Renal cortical epithelial cell (primary cell): ENCODE measurements at places on chromosomes 3 and 15.

- DNase-seq = no peak
Observed at GRCh38 chr15:82165948-82166376, 96.6 kb downstream of the EFL1 start.

DNA sequence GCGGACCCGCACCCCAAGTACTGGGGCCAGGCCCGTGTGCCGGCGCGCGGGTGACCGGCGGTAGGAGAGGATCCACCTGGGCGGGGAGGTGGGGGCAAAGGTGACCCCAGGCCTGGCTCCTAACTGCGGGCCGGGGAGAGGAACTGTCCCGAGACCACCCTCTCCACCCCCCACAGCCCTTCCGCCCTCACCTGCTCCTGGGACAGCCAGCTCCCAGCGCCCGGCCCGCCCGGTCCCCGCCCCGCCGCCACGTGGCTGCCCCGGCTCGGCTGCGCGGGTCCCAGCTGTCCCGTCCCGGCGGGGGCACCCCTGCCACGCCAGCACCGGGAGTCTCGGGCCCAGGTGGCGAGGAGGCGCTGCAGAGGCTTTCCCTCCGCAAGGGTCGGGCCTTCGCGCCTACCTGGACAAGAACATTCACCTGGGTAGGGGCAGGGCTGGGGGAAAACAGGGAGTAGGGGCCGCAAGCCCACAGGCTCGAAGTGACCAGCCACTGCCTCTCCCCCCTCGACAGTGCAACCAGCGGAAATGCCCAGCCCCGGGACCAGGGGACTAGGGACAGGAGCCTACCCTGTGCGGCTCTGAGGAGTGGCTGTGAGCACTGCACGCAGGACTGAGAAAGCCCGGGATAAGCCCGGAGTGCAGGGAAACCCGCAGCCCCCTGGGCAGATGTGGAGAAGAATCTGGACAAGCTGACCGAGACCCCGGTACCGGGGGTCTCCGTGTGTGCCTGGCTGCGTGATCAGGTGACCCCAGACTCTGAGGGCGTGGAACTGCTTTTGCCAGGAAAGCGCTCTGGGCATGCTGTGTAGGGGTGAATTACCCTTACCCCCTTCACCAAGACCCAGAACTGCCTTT, at the start of gene SLC12A8:
Gene SLC12A8 (minus strand): TSS at position 240 of the 855 bp plus-strand sequence. CDS start 1,399 bp downstream, outside the sequence.
- DNase-seq = no peak

DNA sequence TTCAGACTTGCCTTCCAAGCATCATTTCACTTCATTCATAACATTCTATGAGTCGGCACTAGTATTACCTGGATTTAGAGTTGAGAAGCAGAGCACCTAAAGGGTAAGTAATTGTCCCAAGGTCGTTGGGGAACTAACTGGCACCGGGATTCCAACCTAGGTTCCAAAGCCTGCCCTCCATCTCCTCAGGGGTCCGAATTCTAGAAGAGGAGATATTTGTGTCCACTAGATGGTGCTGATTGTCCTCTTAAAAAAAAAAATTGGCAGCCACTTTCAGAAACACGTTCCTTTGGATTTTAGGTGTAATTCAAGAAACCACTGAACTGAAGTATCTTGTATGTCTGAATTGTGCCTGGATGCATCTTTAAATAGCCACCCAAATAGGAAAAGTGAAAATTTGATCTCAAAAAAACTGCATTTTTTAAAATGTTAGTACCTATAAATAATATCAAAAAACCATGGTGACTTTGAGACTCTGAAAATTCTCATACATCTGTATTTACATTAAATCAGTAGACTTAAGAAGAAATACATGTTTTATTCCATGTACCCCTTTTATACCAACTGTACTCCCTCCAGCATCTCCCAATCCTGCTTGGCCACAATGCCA, 3.9 kb upstream of the FSIP1 start:
- DNase-seq = peak; percentile 67

DNA sequence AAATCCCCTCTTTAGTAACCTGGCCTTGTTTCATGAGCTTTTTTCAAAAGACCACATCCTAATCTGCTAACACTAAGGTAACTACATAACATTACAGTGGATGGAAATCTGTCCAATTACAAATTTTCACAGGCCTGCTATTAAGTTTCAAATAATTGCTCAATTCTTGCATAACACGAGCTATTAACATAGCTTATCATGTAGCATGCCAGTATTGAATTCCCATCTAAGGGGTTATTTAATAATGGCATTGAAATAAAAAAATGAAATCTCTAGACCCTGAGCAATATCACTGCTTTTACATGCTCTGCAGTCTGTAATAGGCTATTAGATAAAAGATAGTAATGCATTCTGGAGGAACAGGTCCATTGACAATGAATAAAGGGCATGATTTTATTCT, 748.3 kb upstream of the NECTIN3 start:
- DNase-seq = no peak

GRCh38 chr3:57918123-57918837, 89.9 kb upstream of the FLNB start:
- DNase-seq = peak; percentile 34

DNA sequence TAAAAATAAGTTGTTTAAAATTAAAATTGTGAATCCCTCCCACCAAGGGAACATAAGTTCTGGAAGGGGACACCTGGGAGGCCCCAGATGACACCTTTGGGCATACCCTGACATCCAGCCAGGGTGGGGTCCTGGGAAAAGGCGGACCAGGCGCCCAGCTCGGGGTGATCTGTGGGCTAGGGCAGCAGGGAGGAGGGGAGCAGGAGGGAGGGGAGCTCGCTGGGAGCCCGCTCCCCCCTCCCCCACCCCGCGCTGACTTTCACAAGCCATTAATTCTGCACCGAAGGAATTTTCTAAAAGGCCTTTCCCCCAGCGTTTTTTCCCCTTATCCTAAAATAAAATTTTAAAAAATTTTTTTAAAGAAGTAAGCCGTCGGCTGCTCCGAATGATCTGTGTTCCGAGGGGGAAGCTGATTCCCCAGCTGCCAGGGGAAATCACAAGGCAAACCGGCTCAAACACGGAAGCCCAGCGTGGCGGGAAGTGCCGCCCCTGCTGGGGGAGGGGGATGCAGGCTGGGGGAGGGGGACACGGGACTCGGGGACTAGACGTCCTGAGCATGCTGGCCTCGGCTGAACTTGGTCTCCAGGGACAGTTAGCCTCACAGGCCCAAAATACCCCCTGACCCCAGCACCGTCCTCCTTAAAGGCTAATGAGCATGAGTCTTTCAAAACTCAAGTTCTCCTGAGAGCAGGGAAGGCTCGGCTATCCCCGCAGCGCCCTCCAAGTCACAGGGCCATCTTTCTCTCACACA, 13.9 kb downstream of the PLXND1 start:
- DNase-seq = no peak

DNA sequence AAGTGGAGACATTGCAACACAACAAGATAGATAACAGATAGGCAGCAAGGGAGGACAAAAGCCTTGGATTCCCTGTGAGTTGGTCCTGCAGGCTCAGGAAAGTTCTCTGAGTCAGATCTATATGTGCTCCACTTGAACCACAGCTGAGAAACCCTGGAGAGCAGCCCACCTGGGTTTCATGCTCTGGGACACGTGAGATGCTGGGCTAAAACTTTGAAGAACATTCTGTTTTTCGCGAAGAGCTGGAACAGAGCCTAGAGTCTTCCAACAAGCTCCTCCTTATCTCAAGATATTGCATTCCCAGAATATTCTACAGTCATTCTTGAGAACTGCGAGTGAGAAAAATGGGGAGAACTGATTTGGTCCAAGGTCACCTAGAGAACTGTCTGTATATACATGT, 583.0 kb upstream of the ROBO1 start:
- no peak for DNase-seq

GRCh38 chr3:104519068-104519467, 847.6 kb upstream of the ALCAM start:
- DNase-seq = no peak

DNA sequence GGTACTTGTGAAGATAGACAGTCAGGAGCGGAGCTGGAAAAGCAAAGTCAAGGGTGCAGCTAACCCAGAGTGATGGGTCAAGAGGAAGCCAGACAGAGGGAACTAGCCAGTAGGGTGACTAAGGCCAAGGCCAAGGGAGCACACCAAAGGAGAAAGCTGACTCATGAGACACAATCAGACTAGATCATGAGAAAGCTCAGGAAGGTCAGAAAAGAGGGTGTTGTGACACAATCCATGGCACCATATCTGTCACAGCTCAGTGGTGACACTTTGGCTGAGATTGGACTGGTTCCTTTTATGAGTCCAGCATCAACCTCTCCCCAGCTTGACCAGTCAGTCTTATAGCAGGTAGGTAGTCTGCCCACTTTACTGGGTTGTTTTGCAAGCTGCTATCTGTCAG, 22.2 kb downstream of the P2RY1 start:
- no peak for DNase-seq

DNA sequence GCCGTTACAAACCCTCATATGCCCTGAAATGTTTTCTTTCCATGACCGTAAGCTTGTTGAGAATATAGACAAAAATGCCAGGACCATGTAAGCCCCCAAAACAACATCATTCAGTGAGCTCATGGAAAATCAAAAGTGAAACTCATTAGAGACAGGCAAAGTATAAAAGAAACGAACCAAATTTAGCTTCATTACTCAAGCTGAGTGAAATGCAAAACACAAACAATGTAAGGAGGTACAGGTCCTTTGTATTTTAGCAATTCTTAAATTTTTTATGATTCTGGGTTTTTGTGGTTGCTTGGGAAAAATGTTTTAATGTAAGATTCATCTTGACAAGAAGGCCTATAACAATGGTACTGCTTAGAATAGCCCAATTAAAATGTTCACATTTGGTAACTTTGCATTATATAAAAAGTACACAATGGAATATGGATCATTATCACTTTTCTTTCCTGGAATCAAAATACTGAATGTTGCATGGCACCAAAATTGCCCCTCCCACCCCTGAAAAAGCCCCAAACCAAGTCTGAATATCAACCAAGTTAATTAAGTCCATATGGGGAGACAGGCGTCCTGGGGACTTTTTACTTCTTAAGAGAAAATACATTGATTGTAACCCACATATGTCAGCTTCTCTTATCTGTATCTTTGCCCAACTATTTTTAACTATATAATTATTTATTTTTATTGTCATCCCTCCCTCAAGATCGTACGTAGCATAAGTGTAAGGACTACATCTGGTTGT, 247.7 kb upstream of the CDIN1 start:
- DNase-seq = no peak

DNA sequence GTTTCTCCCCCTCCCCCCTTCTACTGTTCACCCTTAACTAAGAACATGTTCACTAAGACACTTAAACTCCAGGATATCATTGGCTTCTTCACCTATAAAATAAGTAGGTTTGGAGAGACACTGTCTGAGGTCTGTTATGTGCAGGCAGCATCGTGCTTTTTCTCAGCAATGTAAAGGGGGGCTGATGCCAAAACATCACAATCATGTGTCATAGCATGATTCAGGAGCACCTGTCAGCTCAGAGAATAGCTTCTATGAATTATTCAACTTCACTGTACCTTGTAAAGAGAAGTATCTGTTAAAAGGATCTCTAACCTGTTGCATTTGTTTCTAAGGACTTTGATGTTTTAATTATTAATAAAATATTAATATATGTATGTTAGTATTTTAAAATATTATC, 211.4 kb upstream of the EPHA3 start:
- no peak for DNase-seq

DNA sequence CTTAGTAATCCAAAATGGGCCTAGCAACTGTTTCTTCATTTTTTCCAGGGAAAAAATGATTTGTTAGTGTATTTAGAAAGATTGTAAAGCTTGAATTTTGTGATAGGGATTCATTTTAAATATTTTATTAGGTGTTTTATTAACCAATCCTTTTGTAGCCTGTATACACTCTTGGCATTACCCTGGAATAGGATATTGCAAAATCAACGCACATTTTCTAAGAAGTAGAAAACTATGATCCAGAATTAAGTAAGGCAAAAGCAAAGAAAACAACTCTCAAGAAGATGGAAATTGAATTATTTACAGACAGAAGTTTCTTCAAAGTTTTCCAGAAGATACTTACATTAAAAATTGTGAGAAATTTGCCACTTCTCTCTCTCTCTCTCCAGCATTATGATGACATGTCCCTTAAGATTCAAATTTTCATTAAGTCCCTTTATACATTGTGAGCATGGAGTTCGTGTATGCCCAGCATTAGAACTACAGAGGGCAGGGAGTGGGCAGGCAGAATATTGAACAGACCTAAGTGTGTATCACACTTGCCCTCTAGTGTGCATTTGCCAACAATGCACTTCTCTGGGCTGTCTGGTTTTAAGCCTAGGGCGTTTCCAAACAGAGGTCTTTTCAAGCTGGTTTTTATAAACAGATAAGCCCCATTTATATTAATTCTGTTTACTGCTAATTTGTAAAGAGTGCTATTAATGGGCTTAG, 28.5 kb upstream of the CMSS1 start:
- DNase-seq = peak; percentile 67

GRCh38 chr3:140736863-140737460, 59.1 kb downstream of the TRIM42 start:
- peak; percentile 40 for DNase-seq

GRCh38 chr3:40679290-40679689, 154.5 kb downstream of the ZNF621 start:
- DNase-seq = no peak

GRCh38 chr15:79640206-79640605, 208.1 kb downstream of the MINAR1 start:
- peak; percentile 89 for DNase-seq

- DNase-seq = no peak
Observed at GRCh38 chr3:149400645-149401044, 23.2 kb upstream of the TM4SF1 start.

DNA sequence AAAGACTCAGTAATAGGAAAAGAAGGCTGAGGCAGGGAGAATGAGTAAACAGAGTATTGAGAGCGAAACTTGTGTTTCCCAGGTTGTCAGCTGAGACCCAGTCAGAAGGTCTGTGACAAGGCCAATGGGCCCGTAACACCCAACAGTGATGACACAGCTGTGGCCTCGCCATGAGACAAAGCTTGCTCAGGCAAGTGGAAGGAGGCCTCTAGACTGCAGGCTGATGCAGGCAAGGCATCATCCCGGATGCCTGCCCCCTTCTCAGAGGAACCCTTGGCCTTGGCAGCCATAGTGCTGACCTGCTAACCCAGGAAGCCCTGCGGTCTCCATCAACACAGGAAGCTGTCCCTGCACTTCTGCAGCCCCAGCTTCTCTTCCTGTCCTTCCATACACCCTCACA, 15.4 kb downstream of the RAB6B start:
- no peak for DNase-seq

DNA sequence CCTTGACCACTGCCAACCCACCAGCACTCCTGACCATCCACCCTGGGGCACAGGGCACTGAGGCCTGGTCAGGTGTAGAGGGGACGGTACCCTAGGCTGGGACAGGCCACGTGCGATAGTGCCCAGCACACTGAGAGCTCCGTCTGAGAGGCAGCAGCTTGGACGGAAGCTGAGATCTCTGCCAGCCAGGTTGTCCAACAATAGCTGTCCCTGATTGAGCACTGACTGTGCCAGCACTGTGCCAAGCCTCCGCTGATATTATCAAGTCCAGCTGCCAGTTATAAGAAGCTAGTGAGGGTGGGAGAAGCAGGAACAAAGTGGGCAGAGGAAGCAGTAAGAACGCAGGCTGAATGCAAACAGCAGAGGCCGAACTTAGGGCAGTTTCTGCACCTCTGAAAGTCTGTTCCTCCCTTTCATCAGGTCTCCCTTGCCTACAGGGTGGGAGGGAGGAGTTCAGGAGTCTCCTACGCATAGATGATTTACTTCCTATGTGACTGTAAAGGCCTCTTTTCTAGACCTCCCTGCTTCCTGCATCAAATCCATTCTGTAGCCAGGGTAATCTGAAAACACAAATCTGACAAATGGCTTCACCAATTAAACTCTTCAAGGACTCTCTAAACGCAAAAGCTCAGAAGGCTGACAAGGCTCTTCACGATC, 29.7 kb downstream of the MRPS11 start:
- no peak for DNase-seq
